ENCODE measurements at places on chromosomes 1 and 21.

- DNase-seq: no peak
Observed at GRCh38 chr1:98706173-98706843, 44.8 kb downstream of the SNX7 start.

DNA sequence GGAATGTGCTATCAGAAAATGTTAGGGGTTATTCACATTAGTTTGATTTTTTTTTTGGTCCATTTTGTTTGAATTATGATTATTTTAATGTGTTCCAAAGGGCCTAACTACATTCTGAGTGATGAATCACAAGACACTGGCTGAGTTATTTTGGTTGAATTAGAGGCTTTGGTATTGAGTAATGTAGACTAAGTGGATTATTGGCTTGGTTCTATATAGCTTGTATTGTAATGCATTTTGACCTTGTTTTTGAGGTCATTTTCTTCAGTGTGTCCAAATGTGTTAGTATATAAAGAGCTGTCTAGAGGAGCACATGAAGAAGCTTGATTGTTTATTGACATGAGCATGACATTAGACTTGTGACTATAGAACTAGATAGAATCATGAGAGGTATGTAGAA lies 3.4 kb downstream of the ZNF326 start:
- no peak for DNase-seq

- DNase-seq: no peak
Observed at GRCh38 chr1:211135342-211135950, 1.5 kb upstream of the KCNH1 start.

- no peak for DNase-seq
Observed at GRCh38 chr1:145757420-145757819, 38.1 kb downstream of the CD160 start.

Data from sciatic nerve (tissue), 2 donors.